ENCODE measurements at places on chromosomes 1 and 21.

GRCh38 chr1:53068314-53069099 lies 6.5 kb downstream of the PODN start:
- DNase-seq = no peak

DNA sequence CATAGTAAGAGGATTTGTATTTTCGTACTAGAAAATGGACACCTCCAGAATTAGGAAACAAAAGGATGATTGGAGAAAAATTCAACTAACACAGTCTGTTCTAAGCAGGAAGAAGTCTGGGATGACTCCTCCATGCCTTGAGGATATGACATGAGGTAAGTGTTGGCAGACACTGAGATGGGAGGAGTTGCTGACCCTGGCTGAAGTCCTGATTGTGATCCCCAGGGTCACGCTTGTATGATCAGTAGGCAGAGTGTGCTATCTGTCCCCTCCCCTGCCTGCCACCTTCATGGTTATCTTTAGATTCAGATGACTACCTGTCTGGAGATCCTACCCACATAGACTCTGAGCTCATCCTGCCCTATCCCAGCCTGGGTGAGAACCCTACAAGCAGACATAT lies 249.1 kb downstream of the C1orf94 start:
- DNase-seq = no peak

GRCh38 chr21:34524646-34525601 lies 12.9 kb upstream of the KCNE1 start:
- no peak for DNase-seq

DNA sequence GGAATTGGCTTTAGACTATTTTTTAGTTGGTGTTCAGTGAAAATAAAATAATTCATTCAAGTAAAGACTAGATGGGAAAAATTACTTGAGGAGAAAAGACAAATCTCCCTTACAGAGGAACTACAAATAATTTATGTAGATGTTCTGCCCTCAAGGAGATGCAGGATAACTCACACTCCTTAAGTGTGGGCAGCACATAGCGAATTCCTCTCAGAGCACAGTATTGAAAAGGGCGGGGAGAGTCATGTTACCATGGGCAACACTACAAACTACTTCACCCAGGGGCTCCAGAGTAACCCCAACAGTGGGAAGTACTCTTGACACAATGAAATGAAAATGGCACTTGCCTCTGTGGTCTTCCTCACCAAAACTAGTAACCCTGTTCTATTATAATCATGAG lies 20.6 kb upstream of the LAMC2 start:
- DNase-seq = no peak

DNA sequence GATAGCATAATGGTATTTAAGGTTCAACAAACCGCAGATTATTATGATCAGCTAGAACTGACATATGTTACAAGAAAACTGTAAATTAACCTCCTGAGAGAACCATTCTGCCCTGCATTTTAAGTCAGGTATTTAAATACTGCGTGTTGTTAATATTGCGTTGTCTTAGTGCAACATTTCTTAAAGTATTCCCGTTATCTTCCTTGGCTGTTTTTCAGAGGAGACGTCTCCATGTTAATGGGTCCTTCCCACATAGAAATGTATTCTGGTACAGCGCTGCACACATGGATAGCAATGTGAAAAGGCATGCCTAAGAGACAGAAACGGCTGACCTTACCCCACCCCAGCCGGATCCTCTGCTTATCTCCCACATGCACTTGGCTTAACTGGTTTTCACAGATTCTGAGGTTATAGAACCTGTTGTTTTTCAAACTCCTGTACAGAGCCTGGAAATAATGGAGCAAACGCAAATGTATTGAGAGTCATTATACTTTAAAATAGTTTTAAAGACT lies 22.8 kb upstream of the DEGS1 start:
- DNase-seq = no peak

- DNase-seq = no peak
These were observed 32.6 kb downstream of the PDPN start for GRCh38 chr1:13616234-13616633.

DNA sequence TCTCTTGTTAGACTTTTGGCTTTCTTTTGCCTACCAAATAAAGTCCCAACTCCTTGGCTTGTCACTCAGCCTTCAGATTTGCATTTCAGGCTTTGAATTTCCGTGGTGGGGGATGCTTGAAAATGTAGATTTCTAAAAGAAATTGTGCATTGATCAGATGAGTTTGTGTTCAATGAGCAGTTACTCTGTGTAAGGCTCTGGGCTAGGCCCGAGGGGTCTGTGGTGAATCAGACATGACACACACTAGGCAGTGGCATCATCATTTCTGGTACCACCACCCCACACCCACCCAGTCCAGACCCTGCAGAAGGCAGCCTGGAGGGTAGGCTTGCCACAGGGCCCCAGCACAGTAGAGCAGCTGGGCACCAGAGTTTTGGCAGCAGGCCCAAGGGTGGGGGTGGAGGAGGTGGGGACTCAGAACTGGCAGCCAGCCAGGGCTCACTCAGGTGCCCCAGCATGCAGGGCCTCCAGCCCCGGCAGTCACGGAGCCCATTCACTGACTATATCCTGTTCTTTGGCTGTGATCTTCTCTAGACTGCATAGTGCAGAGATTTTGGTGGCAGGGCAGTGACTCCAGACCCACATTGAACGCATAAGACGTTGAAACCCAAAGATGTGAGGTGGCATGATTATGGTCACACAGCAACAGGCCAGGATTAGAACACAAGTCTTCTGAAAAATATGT lies 97.2 kb upstream of the ARTN start:
- peak; percentile 99 for DNase-seq

DNA sequence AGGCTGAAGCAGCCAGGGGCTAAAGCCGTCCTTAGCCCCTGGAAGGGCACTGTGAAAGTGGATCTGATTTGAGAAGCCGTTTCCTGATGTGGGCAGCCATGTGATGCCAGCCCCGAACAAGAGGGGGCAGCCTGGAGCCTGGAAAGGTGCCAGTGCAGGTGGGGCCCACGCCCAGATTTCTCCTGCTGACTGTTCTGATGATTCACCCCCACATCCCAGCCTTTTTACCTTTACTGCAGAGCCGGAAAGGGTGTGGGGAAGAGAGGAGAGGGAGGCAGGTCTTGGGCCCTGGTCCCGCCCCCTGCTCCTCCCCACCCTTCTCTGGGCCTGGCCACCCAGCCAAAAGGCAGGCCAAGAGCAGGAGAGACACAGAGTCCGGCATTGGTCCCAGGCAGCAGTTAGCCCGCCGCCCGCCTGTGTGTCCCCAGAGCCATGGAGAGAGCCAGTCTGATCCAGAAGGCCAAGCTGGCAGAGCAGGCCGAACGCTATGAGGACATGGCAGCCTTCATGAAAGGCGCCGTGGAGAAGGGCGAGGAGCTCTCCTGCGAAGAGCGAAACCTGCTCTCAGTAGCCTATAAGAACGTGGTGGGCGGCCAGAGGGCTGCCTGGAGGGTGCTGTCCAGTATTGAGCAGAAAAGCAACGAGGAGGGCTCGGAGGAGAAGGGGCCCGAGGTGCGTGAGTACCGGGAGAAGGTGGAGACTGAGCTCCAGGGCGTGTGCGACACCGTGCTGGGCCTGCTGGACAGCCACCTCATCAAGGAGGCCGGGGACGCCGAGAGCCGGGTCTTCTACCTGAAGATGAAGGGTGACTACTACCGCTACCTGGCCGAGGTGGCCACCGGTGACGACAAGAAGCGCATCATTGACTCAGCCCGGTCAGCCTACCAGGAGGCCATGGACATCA lies at the start of gene SFN:
TSS of gene SFN (plus strand) at position 369 of the 904 bp plus-strand sequence. CDS start at position 433, 64 bp downstream.
- DNase-seq = peak; percentile 84

DNA sequence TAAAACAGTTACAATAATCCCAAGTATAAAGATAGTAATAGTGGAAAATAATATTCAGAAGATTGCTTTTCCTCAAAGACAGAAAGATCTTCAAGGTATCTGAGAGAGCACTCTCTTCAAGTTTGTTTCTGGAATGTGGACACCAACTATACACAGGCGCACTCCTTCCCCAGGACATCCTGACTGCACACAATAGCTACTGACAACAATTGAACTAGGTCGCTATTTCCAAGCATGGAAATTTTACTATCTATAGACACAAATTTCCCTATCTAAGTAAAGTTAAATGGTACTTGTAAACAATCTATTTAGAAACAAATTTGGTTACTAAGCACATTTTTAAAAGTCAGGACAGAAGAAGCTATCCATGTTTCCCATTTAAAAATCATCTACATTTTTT lies 19.1 kb downstream of the ARHGAP29 start:
- no peak for DNase-seq

DNA sequence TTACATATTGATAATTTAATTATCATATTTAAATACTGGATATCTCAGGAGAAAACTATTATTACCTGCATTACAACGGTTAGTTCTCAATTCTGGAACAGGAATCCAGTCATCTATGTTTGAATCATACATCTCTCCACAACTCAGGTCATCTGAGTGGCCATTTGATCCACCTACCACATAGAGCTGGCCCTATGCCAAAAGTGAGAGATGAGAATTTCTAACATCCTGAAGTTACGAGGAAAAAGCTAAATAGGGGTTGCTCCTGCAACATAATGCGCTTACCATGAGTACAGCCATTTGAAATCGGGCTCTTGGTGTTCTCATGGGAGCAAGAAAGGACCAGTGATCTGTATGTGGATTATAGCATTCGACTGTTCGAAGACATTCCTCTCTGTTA lies 16.9 kb downstream of the IVNS1ABP start:
- no peak for DNase-seq

GRCh38 chr1:9787702-9788101 lies 36.1 kb downstream of the CLSTN1 start:
- DNase-seq = no peak

- DNase-seq = no peak
These were observed 86.1 kb downstream of the DUSP10 start for GRCh38 chr1:221655766-221656305.

DNA sequence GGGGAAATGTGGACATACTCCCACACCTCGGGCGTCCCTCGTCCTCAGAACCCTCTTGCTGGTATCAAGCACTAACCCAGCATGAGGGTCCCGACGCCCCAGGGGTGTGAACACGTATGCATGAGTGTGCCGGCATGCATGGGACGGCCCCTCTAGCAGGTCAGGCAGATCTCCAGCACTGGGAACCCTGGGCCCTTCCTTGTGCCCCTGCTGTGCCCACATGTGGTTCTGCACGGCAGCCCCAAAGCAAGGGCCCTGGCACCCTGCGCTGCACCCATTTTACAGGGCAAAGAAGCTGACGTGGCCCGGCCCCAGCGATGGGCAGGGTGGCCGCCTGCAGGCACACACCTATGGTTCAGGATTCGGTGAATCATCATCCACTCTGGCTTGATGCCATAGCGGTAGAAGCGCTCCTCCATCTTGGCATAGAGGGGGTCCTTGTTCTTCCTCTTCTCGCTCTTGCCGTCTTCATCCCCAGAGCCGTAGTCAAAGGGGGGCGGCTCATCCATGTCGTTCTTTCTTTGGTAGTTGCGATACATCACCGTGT lies 34.2 kb downstream of the CHD5 start:
- no peak for DNase-seq

- DNase-seq = no peak
These were observed 62.4 kb upstream of the DIRAS3 start for GRCh38 chr1:68112835-68113243.

DNA sequence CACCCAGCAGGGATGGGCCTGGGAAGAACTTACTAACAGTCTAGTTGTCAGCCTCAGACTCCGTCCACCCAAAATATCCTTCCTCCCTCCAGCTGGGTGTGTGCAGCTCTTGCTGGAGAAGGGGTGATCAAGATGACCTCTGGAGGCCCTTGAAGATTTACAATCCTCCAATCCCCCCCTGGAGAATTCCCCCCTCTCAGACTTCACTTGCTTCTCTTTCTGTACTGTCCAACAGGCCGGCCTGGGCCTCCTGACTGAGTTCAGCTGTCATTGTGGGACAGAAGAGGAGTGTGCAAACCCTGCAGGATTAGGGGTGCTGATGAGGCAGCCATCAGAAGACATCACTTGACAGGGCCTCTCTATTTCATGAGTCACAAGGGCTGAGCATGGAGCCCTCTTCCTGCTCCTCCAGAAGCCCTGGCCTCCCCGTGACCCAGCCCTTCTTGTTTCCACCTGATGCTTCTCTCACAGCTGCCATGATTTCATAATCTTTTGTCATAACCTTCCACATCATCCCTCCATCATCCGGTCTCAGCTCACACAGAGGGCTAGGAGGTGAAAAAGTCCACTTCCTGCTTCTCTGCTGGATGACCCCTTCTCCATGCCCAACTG lies 17.5 kb upstream of the IGFN1 start:
- DNase-seq = no peak

GRCh38 chr1:110283677-110284076 lies 55.5 kb upstream of the RBM15 start:
- no peak for DNase-seq

GRCh38 chr1:97412737-97413136 lies 508.1 kb downstream of the DPYD start:
- no peak for DNase-seq

GRCh38 chr1:24403806-24404205 lies 9.8 kb downstream of the STPG1 start:
- no peak for DNase-seq

DNA sequence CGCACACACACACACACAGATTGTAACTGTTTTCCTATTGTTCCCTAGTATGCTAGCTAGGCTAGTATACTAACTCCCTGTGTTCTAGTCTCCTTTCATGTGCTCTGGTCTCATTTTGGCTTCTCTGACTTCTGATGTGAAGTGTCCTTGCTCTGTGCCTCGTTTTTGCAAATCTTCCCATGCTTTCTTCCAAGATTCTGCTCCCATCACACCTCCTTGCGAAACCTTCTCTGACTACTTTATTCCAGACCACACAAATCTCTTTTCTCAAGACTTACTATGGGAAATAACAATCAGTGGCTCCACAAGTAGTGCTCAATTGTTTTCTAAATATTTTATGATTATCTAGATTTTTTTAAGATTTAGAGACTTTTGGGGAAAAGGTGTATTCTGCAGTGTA lies 10.3 kb downstream of the PRRX1 start:
- no peak for DNase-seq

GRCh38 chr1:186046437-186047211 lies 312.4 kb downstream of the HMCN1 start:
- no peak for DNase-seq

DNA sequence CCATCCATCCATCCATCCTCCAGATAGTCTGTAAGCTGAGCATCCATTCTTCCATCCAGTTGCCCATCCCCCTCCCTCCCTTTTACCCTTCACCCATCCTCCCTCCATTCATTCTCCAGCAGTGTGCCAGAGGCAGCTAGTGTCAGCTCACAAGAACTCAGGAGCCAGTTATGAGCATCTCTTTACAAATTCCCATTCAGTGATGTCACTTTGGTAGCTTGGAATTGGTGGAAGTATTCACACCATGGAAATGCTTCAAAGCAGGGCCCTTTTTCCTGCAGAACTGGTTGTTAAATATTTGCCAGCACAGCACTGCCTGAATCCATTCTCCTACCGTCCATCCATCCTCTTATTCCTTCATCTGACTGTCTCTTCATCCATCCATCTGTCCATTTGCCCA lies 72.5 kb downstream of the ARHGEF10L start:
- DNase-seq = no peak

GRCh38 chr21:29708401-29708800 lies 231.4 kb downstream of the GRIK1 start:
- DNase-seq = no peak

DNA sequence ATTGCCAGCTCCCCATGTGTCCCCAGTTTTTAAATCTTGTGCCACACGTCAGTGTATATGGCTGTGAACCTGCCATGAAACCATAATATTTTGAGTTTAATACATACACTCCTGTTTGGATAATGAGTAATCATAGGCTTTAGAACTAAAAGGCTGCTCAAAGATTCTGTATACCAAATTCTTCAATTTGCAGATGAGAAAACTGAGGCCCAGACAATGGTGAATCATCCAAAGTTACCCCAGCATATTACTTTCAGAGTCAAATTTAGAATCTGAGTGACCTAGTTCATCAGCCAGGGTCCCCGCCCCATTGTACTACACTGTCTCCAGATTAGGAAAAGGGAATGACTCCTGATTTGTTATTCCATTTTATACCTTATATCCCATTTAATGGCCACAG lies 224.6 kb downstream of the FGGY start:
- DNase-seq = no peak
